ENCODE measurements at places on chromosomes 6 and 20.

GRCh38 chr6:130140084-130140483, 82.7 kb downstream of the SAMD3 start:
- DNase-seq = no peak

GRCh38 chr6:85579581-85579980, 14.1 kb downstream of the SNX14 start:
- no peak for DNase-seq

- DNase-seq = no peak
These were observed 21.2 kb downstream of the ROS1 start for GRCh38 chr6:117404548-117404947.

DNA sequence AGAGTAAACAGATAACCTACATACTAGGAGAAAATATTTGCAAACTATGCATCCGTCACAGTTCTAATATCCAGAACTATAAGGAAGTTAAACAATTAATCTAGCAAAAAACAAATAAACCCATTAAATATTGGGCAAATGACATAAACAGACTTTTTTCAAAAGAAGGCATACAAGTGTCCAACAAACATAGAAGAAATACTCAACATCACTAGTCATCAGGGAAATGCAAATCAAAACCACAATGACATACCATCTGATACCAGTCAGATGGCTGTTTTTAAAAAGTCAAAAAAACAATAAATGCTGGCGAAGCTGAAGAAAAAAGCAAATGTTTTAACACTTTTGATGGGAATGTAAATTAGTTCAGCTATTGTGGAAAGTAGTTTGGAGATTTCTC, 1117.7 kb upstream of the MAP3K7 start:
- DNase-seq = no peak

DNA sequence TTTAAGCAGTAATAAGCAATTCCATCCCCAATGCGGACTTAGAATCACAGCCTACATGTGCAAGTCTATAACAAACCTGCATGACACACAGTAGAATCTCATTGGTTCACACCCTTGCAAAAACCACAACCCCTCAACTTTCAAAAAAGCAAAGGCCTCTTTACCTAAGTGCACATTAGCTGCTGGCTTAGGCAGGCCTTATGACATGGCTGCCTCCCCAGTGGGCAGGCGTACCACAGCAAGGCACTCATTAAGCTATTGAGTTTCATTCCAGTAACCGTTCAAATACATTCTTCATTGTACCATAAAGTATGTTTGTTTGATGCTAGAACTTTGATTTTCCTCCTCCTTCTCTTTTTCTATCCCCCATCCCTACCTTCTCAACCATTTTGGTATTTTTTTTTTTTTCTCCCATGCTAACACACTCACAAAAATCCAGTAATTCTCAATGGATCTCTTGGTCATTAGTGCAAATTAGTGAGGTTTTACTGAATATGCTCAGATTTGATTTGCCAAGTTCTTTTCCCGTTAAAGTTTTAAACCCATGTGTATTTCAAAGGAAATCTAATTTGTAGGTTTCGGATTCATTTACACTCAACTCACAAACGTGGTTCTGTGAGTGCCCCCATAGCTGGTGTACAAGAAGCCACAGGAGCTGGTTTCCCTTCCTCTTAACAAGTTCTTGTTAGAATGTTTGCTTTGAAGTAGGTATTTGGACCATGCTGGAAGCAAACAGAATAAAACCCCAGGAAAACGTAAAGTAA, 460.4 kb upstream of the RUNX2 start:
- DNase-seq = no peak

GRCh38 chr6:137218917-137219663, at the start of gene IFNGR1:
Gene IFNGR1, minus strand, starts transcription at chr6:137219385. Its CDS starts 58 bp downstream, at chr6:137219327.
- peak; percentile 91 for DNase-seq

GRCh38 chr6:87078983-87079616, 15.8 kb downstream of the CGA start:
- peak; percentile 58 for DNase-seq

DNA sequence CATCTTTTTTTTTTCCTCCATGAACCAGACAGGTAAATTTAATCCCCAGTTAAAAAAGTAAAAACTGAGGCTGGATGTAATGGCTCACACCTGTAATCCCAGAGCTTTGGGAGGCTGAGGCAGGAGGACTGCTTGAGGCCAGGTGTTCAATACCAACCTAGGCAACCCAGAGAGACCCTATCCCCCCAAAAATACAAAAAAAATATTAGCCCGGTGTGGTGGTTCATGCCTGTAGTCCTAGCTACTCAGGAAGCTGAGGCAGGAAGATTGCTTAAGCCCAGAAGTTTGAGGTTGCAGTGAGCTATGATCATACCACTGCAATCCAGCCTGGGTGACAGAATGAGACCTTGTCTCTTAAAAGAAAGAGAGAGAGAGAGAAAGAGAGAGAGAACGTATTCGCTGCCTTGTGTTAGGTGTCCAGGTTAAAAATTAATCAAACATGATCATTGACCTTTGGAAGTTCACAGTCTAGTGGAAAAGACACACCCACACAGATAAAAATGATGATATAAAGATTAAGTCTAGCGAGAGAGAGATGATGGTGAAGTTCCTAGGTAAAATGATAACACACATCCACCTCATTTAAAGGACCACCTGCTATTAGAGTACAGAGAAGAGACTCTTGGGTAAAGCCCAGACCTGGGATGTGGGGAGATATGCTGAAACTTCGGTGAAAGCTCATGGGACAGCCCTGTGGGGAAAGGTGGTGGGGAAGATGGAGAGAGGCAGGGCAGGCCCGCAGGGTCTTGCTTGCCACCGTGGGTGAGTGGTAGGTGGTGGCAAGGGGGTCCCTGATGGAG, 4.8 kb upstream of the NHSL1 start:
- no peak for DNase-seq

DNA sequence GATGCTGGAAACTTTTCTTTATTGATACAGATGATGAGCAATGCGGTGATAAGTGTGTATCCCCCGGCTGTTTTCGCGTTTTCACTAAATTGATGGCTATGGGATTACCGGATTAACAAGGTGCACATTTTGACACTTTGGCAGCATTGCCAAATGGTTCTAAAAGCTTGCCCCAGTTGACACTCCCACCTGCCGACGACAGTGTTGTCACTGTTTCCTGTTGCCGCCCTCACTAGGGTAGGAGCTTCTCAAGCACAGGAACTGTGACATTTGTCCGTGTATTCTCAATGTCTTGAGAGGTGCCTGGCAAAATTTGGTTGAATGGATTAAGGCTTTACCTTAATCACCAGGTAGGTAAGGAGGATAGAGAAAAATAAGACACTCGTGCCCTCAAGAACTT, 9.8 kb upstream of the MAPK13 start:
- peak; percentile 65 for DNase-seq

DNA sequence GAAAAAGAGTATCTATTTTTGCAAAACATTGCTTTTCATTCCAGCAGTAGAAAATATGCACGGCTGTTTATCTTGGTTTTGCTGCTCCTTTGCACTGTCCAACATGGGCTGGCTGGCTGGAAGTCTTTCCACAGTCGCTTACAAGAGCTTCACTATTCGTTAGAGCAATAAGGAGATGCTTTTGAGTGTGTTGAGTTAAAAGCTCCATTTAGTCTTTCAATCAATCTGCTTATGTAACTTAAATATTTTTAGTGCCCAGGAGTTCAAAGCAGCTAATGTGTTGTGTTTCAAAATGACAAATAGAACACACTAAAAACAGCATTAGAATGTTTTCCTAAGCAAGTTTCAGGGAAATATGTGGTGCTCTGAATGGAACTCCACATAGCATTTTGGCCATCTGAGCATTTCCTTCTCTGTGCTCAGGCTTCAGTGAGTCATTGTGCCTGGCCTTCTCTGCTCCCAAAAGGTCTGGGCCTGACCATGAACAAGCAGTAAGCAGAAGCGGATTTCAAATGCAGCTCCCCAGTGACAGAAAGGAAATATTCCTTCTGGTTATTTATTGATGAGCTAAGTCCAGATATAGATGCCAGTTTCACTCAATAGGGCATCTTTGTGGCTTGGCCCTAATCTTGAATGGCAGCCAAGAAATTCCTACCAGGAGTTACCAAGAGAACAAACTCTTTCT, 580.3 kb downstream of the TENT5A start:
- DNase-seq = no peak

DNA sequence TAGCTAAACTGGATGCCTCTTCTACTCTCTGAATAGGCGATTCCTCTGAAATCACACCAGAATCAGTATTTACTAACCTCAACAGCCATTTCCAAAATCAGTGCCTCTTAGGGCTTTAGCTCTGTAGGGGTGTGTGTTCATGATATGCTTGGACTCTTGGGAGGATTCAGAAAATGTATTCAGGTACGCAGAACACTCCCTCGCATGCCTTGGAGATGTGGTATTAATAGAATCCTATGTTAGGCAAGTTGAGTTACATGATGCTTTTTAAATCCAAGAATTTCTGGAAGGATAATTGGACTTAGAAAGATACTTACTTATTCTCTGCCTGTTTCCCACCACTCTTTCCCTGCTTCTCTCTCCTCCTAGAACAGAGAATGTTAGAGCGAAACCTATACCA, 31.8 kb upstream of the PBOV1 start:
- no peak for DNase-seq

GRCh38 chr20:51412333-51412871, 130.1 kb downstream of the NFATC2 start:
- no peak for DNase-seq

DNA sequence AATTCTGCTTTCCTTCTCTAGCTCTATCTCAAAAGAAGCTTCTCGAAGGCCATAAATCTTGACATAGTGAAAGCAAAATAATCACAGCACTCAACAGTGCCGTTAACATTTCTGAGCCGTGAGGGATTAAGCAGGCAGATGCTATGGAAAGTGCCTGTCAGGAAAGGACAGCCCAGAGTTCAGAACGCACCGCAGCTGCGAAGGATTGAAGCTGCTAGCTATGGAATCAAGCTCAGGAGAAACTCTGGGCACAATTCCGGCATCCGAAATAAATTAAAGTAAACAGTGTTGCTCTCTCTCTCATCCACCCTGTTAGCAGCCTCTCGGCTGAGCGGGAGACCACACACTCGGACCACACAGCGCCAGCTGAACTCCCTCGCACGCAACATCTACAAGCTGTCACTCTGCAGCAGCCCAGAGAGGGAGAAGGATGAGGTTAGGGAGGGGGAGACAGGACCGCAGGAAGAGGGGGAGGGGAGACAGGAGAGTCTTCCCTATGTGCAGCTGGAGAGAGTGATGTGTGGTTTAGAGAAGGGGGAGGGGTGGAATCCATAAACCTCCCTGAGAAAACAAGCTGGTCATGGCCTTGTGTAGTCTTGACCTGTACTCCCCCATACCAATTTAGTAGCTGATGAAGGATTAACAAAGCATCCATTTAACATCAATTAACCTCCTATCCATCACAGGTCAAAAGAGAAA, 9.0 kb downstream of the EXOC2 start:
- DNase-seq = no peak

DNA sequence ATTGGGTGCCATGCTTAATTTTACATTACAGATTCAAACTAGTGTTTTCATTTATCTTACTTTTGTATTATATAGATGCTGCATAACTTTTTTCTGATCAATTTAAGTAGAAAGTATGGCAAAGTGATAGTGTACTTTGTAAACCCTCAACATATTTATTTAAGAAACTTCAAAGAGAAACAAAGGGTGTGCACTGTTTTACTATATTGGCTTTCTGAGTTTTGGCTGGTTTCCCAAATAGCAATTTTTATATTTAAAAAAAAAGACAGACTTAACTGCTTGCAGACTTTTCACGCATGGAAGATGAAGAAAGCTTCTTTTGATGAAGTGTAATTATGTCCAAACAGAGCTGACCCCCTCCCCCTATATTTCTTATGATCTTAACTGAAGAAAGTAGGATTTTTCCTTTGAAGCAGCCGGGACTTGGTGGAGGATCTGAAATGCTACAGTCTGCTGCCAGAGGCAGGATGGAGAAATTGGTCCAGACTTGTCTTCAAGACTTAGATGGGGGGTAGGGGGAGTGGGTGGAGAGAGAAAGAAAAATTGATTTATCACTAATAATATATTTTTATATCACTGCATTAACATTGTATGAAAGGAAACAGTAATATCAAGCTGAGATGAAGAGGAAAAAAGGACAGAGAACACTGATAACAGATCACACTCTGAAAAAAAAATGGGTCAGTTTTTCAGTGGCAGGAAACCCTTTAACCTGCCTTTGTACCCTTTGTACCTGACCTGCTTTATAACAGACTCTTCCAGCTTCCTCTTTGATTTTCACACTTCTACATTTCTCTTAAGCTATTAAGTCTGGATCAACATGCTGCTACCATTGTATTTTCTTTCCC, 56.0 kb upstream of the SUPT3H start:
- DNase-seq = no peak

- DNase-seq = no peak
These were observed 77.6 kb downstream of the WASF1 start for GRCh38 chr6:110101885-110102284.

All from stimulated activated CD4-positive, alpha-beta T cell treated with anti-CD3 and anti-CD28 coated beads, TNF-alpha, amount 100 ng/mL, for 48 hours (primary cell).